ENCODE measurements at places on chromosomes 6 and 20.
A peak's percentile ranks its signal among the peaks of the same experiment; 100 is the strongest.

DNA sequence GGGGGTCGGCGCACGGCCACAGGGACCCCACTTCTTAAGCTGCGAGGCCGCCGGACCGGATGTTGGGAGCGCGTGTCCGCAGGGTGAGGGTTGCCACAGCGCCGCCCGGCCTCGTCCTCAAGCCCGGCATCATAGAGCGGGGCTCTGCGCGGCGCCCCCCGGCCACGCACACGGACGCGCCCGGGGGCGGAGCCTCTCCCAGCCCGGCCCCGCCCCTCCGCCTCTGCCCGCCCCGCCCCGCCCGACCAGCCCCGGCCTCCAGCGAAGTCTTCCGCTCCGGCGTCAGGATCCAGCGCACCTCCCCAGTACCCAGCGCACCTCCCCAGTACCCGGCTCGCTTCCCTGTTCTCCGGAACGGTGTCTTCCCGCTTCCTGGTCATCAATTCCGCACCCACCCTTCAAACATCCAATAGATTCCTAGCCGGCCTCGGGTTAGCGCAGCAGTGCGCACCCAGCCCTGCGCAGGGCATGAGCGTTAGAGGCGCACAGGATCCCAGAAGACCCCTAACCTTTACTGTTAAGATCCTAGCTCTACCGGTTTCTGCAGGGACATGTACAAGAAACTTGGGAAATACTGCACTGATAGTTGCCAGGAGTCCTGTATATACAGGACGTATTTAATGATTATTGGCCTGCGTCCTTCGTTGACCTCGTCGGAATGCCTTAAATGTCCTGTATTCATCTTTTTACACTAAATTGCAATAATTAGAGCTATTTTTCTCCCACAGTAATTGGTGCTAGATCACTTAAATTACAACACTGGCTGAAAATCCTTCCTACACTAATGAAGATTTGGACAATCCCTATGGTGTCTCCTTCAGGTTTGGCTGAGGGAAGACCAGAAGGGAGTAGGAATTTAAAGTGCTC is 535 bp upstream of the DNAAF9 start:
- peak; percentile 52 for DNase-seq

- no peak for DNase-seq
Measured at GRCh38 chr6:116697480-116697879, 16.5 kb downstream of the KPNA5 start.

GRCh38 chr6:169985121-169986015 is 233.9 kb downstream of the ERMARD start:
- no peak for DNase-seq

DNA sequence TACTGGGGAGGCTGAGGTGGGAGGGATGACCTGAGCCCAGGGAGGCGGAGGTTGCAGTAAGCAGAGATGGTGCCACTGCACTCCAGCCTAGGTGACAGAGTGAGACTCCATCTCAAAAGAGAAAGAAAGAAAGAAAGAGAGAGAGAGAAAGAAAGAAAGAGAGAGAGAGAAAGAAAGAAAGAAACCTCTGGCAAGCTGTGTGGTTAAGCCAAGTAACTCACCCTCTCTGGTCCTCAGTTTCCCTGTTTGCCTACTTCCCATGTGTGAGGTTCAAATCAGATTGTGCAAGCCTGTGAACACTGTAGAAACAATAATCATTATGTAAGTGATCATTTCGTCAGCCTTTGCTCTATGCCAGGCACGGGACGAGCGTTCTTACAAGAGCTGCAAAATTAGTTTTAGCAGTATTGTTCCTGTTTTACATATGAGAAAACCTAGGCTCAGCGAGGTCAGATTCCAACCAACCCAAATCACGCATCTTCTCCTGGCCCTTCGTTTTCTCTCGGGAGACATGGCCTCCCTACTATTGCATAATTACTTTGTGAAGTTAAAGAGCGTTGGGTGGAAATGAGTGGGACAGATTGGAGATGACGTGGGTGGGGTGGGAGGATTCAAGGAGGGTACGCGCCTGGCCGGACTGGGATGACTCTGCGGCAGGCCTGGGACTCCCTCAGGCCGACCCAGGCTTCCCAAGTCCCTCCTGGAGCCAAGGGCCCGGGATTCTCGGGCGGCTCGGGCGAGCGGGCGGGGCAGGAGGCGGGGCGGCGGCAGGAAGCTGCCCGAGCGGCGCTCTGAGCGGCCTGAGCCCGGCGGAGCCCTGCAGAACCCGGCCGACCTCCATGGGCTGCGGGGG is at the start of gene SNX21:
Gene SNX21, plus strand, starts transcription at position 770 of the 853 bp plus-strand sequence. CDS start 121 bp downstream, outside the sequence.
- DNase-seq = no peak

- DNase-seq = no peak
Measured at GRCh38 chr20:64240243-64241015, 15.1 kb upstream of the PCMTD2 start.

DNA sequence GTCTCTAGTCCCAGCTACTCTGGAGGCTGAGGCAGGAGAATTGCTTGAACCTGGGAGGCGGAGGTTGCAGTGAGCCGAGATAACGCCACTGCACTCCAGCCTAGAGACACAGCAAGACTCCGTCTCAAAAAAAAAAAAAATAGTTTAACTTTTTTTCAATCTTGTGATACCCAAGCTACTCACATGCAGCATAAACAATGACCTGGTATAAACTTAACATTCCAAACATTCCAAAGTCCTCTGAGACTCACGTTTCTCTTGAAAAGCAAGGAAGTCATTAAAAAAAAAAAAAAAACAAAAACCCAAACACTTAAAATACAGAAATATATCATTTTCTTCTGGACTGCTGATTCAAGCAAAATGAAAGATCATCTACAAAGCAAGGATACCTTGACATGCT is 14.3 kb downstream of the CRNKL1 start:
- no peak for DNase-seq

DNA sequence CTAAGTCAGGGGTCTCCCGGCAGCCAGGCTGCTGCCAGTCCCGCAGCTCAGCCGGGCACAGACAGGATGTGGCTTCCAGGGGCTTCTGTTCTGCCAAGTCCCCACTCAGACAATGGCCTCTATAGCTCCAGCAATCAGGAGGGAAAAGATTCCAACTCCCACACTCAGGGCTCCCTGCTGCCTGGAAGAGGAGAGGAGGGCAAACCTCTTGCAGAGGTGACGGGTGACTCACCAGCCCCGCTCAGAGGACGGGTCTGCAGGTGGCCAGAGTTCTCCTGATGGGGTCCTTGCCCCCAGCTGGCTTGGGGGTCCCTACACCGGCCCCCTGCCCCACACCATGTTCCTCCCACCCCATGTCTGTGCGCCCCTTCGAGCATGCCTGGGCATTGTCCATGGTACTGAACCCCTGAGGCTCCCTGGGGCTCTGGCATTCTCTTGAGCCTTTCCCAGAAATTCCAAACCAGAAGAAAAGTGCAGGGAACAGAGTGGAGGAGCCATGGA is 32.6 kb downstream of the NTSR1 start:
- no peak for DNase-seq

DNA sequence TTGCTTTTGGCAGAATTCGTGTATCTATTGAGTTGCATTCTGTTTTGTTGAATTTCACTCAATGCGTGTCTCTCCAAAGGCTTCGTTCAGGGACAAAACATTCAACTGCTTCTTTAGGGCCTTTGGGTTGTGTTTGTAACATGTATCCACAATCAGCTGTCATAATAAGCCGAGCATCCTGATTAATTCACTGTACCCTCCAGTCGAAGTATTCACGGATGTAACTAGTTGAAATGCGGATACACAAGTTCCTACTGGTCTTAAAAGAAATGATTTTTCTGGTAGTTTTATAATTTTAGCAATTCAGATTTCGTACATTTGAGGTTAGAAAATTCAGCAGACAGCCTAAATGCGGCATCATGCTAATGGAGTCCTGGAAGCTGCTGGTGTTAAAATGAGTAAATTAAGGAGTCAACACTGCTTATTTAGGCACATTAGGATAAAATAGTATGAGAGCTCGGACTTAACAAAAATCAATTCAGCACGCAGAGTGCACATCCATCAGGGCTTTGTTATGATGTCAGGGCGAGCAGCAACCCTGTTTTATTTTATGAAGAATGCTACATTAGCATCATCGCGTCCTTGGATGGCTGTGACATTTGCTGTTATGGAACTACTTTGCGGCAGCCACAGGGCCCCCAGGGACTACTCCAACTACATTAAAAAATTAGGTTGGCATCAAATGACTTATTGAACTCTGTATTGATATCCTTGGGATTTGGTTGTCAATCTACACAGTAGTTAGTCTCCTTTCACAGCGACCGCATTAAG is 489.3 kb upstream of the FLRT3 start:
- DNase-seq = no peak

DNA sequence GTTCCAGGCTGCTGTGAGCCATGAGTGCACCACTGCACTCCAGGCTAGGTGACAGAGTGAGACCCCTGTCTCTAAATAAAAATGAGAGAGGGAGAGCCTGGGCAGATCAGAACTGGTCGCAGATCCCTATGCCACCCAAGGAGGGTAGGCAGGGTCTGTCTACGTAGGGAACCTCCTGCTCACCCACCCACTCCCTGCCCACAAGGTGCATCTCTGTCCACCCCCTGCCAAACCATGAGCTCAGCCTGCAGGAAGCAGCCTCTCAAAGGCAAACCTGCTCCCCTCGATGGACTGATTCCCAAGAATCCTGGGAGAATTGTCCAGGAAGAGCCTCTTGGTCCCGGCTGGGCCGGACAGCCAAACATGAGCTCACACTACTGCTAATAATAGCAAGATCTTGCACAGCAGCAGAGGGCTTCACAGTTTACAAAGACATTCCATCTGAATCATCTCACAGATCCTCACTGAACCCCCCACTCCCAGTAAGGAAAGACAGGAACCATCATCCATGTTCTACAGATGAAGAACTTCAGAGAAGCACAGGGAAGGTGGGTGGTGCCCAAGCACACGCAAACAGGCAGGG is 27.8 kb upstream of the TLDC2 start:
- no peak for DNase-seq

DNA sequence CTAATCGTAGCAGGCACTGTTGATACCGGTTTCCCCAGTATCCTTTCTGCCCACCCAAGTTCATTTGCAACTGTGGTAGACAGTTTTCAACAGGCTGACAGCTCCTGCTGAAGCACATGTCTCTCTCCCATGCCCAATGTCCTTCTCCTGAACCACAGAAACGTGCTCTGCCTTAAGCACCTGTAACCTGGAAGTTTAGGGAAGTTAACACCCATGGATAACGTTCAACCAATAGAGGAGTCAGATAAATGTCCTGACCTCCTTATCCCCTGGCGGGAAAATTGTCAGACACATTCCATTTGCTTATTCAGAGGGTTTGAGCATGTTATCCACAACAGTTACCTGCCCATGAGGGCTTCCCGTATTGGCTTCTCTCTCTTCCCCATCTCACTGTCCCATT is 29.8 kb upstream of the MOCS1 start:
- no peak for DNase-seq

DNA sequence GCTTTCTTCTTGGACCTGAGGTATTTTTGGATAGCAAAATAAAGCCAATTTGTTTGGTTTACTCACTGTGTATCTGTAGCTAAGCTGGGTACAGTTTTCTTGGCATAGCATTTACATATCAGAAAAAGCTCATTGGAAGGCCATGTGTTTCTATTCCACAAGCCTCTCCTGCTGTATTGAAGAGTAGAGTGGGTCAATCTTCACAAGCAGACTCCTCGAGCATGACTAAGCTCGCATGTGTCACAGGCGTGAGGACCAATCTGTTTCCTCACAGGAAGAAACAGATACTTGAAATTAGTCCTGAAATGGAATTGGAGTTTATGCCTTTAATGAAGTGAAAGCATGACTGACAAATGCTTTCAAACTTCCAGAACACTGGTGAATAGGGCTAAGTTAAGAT is 1279.0 kb upstream of the MAP3K7 start:
- DNase-seq = no peak

- no peak for DNase-seq
Measured at GRCh38 chr20:49583669-49584417, 15.9 kb upstream of the PTGIS start.

DNA sequence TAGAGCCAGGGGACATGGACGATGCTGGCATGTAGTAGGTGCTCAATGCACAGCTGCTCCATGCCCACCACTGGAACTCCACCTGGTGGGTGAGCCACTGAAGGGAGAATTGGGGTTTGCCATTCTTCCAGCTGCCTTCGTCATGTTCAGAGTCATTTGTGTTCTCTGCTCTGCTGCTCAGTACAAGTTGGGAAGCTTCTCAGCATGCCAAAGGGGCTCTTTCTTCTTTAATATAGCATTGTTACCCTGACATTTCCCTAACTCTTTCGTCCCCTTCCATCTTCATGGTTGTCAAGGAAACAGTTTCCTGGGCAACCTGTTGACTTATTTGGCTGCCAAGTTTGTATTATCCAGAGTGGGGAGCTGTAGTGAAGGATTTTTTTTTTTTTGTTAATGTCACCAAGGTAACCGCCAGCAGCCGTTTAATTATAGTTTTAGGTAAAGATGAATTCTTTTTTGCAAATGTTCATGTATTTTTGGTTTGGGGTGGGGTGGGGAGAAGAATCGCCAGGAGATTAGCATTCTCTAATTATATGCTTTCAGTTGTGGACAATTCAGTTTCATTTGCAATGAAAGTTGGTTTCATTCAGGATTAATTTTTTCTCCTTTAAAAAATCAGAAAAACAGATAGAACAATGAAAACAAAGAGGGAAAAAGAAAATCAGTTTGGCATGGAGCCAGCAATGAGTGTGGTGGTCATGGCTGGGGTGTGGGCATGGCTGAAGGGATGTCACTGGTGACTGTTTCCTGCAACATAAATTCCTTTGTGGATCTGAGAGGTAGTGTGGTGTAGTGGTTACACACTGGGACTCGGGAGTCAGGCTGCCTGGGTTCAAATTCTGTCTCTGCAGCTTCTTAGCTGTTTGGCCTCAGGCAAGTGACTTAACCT is 73.0 kb upstream of the KCNG1 start:
- no peak for DNase-seq

DNA sequence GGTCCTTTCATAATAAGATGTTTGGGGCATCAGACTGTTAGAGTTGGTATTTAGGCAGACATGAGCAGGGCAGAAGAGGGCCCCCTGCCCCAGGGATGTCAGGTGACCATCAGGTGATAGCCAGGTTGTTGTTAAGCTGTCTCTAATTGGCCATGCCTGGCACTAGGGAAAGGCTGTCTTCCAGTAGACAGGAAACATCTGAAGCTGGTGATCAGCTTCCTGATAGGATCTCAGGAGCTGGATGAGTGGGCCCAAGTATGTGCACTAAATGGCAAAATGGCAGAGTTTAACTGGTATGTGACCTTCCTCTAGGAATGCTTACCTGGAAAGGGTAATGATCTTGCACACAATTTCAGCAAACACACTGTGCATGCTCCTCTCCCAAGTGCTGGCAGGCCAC is 190.7 kb downstream of the CDH26 start:
- no peak for DNase-seq

DNA sequence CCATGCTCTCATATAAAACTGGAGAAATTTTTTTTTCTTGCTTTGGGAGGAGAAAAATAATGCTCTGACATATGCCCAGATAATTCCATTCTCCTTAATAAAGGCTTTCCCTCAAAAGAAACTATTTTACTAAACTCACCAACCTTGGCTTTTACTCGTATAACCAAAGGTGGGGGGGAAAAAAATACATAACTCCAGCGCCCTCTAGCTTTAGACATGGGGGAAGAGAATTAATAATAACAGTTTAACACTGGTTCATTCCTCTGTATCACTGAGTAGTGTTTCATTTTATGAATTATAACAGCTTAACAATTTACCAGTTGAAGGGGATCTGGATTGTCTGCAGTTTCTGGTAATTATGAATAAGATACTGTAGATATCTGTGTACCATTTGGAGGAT is 1226.1 kb downstream of the GRIK2 start:
- no peak for DNase-seq

GRCh38 chr20:42095221-42095620 is 477.0 kb upstream of the CHD6 start:
- DNase-seq = no peak

Measured in stimulated activated CD4-positive, alpha-beta T cell treated with anti-CD3 and anti-CD28 coated beads, Interleukin-12 subunit alpha, Interleukin-12 subunit beta, amount 100 ng/mL, for 24 hours (primary cell).